ENCODE measurements at places on chromosomes 5 and 9.

GRCh38 chr9:74205056-74205455 is 292.1 kb upstream of the RORB start:
- no peak for DNase-seq

DNA sequence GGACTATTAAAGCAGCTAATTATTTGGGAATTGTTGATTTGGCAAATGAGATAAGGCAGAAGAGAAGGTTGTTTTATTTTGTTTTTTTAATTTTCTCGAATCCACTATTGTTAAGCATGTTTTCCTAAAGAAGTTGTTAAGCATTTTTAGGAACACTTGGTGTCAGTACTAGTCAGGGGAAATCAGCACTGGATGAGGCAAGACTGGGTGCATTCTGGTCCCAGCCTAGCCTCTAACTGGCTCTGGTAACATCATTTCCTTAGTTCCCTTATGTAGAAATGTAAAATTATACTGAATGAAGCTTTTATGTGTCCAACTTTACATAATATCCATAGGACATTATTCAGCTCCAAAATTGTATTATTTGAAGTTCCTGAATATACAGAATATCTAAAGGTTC is 196.1 kb downstream of the PCSK5 start:
- DNase-seq = no peak

- DNase-seq = no peak
Measured at GRCh38 chr9:70165006-70165602, 93.7 kb upstream of the SMC5 start.

GRCh38 chr9:127545196-127546124 is 66.6 kb upstream of the STXBP1 start:
- DNase-seq = no peak

GRCh38 chr5:71882826-71883741 is 164.0 kb downstream of the CARTPT start:
- DNase-seq = peak; percentile 22

- no peak for DNase-seq
Measured at GRCh38 chr5:152178350-152178699, 226.8 kb downstream of the NMUR2 start.

DNA sequence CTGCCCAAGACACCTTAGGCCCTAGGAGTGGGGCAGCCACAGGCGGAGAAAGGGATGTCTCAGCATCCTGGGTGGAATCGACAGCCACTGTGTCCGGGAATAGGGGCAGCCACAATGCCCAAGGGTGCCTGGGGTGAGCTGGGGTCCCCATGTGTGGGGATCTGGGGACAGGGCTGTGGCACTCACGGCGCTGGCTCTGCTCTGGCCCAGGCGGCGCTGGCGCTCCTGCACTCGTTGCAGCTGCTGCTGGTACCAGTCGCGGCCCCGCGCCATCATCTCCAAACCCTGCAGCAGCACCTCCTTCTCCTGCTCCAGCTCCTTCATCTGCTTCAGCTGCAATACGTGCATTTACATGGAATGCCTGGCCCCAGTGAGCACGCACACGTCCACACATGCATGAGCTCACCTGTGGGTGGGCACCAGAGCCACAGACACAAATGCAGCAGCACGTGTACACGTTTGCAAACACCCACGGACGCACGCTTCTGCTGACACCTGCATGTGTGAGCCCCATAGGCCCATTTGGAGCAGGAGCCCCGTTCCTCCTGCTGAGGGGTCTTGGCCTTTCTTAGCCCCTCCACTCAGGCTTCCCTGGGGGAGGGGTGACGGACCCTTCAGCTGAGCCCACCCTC is 4.9 kb downstream of the SAPCD2 start:
- DNase-seq = no peak

GRCh38 chr5:180609817-180610550 is 18.7 kb upstream of the SCGB3A1 start:
- no peak for DNase-seq

DNA sequence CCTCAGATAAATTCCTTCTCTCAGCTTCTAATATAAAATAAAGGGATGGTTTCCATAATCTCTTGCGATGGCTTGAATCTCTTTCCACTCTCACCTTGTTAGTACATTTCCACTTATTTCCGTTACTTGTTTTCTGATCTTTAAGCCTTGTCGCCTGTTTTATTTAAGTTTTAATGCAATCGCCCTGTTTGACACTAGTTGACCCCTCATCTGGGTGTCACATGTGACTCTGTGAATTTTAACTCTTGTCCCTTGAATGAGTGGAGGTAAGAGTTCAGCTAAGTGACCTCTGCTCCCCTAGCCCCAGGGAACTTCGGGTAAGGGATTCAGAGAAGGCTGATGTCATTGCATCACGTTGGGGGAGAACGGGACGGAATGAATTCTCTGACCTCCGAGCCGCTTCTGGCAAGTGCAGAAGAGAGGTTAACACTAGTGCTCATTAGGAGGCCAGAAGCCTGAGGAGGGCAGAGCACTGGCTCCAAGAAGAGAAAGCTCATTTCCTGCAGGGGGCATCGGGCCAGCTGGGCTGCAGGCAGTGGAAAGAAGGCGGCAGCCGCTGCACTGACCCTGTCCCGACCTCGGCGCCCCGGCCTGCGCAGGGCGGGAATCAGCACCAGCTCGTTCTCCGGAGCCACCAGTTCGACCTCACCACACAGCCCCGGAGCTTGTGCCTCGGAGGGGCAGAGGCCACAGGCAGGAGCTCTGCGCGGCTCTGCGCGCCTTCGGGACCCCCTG is 569 bp downstream of the HINT2 start:
- no peak for DNase-seq

DNA sequence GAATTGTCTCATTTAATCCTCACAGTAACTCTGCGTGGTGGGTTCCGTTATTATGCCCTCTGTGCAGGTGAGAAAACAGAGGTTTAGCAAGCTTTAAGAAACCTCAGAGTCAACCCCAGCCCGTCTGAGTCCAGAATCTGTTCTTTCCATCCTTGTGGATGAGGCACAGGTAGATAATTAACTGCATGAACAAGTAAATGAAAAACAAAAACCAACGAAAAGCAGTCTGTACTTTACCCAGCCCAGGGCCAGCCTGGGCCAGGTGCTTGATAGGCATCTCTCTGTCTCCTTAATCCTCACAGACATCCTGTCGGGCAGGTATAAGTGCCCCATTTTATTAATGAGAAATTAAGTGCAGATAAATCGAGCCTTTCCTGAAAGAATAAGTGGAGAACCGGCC is 25.3 kb upstream of the CXCL14 start:
- DNase-seq = no peak

DNA sequence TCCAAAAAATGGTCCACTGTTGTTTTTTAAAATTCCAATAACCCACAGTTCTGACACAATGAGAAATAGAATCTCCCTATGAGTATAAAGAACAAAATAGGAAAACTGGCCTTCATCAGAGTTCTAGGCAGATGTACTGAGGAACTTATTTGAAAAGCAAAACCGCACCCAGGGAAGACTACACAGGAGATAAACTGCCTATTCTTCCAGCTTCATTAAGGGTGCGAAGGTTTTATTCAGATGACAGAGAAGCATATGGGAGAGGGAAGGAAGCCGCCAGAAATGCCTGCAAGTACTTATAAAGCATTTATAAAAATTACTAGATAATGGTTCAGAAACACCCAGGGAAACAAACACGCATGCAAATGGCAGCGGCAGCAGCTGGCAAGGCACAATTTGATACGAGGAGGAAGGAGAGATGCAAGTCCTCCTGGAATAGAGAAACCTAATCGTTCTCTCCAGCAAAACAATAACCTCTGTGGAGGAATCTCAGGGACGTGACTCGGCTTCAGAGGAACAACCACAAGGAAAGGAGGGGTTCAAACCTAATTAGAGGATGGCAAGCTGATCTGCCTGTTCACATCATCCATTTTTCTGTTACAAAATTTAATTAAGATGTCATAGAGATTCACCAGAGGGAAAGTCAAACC is 9.0 kb downstream of the TTLL11 start:
- no peak for DNase-seq

- no peak for DNase-seq
Measured at GRCh38 chr9:115121181-115121580, 3.2 kb upstream of the TNC start.

- DNase-seq = no peak
Measured at GRCh38 chr5:134803821-134804220, 41.9 kb upstream of the C5orf24 start.

DNA sequence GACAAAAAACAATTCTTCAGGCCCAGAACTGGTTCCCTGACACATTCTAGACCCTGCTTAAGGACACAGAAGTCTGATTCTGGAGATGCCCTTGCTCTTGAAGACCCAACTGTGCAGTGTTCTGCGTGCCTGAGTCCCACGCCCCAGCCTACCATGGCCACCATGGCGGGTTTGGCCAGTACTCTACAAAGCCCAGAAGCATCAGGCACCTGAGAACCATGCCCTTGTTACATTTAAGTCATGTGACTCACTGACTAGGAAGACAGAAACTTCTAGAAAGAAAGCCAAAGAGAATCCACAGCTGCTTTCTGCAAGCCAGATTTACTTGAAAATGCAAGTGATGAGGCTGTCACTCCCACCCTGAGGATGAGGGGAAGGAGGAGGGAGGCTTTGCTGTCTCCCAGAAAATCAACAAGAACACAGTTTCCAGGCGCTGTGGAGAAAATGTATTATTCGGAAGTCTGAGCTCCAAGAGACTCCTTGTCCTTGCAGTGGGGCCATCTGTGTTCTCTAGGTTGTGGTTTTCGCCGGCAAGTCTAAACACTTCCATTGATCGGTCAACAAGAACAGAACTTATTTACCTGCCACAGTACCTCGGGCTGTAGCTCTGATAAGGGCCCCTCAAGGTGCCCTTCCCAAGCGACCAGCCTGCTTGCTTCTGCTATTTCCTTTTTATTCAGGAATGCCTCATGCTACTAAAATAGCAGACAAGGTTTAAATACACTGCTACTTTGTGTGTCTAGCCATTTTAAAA is 81.3 kb upstream of the DMRT1 start:
- no peak for DNase-seq

DNA sequence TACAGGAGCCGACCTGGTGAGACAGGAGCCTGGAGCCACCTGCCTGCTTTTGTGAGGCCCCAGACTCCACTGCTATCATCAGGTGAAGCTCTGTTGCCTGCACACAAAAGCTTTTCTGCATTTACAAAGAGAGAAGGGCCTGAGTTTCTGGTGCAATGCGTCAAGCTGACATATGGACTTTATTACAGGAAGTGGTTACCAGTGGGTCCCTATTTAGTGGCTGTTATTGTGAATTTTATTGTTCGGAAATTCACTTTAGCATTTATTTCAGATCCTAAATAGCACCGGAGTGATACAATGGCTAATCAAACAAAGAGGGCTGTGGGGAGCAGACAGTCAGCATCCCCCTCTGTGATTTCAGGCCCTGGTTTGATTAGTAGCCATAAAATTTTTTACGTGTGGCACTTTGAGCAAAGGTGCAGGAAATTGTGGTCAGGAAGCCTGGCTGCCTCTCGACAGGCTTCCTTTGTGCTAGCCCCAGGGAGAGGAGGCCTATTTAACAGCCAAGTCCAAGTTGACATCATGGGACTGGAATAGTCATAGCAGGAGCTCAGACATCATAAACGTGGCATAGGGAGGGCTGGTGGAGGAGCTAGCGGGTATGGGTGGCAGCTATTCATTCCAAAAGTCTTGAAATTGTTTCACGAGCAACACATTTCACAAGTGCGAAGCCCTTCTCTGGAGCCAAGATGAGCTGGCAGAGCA is 8.4 kb downstream of the TGFBI start:
- peak; percentile 82 for DNase-seq

DNA sequence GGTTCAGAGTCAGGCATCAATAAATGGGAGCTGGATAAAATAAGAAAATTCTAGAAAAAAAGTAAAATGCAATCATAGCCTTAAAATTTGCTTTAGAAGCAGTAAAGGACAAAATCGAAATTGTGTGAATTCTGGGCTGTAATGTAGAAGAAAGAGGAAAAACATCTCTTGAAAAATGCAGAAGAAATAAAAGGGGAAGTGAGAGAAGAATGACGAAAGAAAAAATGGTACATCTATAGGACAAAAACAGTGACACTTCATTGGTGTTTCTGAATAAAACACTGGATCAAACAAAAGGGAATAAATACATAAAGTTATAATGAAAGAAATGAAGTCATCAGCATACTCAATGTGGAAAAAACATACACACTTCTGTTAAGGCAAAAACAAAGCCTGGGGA is 642.3 kb downstream of the ACTL7B start:
- no peak for DNase-seq

- DNase-seq = no peak
Measured at GRCh38 chr5:72115296-72115695, 8.0 kb downstream of the MAP1B start.

DNA sequence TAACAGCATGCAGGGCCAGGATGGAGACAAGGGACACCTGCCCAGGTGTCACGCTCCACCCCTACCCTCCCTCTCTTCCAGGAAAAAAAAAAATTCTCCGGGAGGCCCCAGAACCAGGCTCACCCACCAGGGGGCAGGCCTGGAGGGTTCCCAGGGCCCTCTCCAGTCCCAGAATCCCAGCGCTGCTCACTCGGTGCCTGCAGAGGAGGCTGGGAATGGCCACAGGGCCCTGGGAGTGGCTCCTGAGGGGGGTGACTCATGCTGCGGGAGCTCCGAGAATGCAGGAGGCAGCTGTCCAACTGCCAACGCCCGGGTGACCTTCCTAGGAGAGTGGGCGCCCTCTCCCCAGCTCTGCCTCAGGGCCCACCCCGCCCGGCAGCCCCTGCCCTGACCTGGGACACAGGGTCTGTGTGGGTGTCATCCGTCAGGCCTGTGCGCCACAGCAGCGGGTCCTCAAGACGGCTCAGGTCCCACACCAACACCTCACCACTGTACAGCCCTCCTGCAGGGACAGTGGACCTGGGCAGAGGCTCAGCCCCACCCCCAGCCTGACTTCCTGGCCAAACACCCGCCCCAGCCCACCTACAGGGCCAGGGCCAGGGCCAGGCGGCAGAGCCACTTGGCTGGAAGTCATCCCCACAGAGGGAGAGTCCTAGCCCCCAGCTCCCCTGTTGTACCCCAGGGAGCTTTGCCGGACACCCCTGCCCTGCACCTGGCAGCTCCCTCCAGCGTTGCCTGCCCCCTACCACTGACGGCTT is 21.2 kb downstream of the DYNC2I2 start:
- DNase-seq = no peak

DNA sequence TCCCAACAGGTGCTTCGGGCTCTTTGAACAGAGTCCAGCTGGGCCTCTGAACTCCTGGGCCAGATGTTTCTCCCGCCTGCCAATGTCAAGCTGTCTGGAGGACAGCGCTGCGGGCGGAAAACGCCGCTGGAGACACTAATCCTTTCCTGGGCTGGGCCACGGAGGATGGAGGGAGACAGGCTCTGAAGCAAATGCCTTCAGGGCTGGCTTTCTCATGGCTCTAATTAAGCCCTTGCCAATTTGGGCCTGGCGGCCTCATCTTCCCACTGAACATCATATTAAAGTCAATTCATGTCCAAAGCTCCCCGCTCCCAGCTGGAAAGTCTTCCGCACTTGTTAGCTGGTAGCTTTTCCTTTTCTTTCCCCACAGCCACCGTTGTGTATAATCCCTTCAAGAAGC is 72.7 kb downstream of the NTNG2 start:
- no peak for DNase-seq

DNA sequence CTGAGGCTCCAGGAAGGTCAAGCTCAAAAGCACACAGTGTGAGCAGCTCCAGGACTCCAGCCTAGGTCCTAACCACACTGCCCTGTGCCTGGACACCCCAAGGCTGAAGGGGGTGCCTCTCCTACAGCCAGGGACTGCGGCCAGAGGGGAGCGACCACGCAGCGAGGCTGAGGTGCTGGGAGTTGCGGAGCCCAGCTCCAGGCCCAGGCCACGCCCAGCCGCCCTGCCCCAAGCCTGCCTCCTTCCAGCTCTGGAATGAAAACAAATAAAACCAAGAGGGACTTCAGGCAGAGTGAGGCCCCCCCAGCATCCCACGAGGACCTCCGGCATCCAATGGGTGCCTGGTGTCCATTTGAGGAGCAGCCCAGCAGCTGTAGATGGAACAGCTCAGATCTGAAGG is 15.2 kb downstream of the VAV2 start:
- DNase-seq = no peak
